Stimulated activated CD8-positive, alpha-beta memory T cell treated with anti-CD3 and anti-CD28 coated beads, Interleukin-4, amount 100 ng/mL, for 4 hours (primary cell): ENCODE measurements at places on chromosomes 12 and 14.

DNA sequence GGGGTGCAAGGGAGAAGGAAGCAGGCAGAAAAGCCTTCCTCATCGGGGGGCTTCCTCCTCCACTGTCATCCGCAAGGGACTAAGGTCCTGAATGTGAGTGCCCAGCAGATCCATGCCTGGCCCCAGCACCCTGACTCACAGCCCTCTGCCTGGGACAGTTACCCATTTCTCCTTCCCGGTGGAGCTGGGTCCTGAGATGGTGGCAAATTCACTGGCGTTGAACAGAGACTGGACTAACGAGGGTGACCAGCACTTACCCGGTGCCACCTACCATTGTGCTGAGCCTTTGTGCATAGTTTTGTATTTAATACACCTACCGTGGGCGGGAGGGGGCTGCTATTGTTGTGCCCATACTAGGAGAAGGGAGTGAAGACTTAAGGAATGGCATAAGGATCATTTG, 30.9 kb upstream of the PLEKHG6 start:
- no peak for DNase-seq

DNA sequence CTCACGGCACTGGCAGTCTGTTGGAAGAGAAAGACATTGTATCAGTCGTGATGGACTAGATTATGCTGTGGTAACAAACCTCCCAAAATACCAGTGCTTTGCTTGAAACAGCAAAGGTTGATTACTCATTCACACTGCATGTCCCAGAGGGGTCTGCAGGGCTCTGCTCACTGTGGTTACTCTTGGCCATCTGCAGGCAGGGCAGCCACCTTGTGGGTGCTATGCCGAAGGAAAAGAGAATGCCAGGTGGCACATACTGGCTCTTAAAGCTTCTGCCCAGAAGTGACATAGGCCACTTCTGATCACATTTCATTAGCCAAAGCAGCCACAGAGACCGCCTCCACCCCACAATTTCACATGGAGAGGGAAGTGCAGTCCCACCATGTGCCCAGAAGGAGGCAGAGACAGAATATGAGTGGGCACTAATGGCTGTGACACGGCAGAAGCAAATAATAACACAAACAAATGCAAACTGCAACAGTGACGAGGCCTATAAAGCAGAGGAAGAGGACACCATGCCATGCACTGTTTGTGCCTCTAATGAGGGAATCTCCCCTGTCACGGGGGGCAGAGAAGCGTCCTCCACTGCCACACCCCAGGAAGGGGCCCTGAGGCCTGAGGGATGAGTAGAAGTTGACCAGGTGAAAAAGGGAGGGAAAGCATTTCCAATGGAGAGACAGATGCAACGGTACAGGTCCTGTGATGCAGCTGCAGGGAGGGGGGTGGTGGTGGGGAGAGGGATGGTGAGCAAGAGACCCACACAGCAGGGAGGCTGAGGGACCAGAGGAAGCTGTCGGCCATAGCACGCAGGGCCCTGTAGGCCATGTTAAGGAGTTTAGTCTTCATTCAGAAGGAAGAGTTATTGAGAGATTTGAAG, 51.7 kb upstream of the KICS2 start:
- no peak for DNase-seq

DNA sequence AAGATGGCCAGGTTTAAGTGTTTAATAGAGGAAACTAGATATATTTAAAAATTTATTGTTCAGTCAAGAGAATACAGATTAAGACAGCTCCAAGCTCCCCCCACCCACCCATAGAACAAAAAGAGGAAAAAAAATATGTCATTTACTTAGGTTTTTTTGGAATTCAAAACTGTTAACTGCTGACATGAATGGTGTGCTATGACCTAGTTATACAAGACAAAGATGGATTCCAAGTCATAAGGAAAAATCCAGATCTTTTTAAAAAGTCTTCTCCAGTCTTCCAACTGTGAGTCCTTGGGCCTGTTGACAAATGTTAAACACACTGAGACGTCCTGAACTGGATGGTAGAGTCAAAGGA, 1.3 kb upstream of the SETD1B start:
- no peak for DNase-seq

GRCh38 chr12:63353559-63353958, 202.6 kb upstream of the AVPR1A start:
- no peak for DNase-seq

- DNase-seq = no peak
Measured at GRCh38 chr14:26444822-26445221, 153.0 kb downstream of the NOVA1 start.

DNA sequence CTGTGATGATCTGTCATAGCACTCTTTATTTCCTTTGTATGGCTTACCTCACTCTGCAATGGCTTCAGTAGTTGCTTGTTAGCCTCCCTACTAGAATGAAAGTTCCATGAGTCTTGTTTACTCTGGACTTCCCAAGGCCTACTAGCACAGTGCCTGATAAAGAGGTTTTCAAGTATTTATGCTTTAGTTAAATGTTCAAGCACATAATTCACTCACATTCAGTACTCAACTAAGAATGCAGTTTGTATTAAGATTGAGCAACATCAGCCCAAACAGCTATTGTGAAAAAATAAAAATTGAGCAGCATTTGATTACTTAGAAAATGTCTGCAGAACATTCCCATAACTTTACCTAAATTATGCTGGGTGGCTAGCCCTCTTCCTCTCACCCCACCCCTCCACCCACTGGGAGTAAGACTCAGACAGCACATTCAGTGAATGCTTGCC, 158.9 kb upstream of the AMIGO2 start:
- DNase-seq = no peak

GRCh38 chr12:103680591-103681141, 93.6 kb downstream of the STAB2 start:
- no peak for DNase-seq

- no peak for DNase-seq
Measured at GRCh38 chr12:17110316-17110715, 504.4 kb upstream of the LMO3 start.

GRCh38 chr12:92987362-92987761, 58.3 kb upstream of the EEA1 start:
- no peak for DNase-seq

DNA sequence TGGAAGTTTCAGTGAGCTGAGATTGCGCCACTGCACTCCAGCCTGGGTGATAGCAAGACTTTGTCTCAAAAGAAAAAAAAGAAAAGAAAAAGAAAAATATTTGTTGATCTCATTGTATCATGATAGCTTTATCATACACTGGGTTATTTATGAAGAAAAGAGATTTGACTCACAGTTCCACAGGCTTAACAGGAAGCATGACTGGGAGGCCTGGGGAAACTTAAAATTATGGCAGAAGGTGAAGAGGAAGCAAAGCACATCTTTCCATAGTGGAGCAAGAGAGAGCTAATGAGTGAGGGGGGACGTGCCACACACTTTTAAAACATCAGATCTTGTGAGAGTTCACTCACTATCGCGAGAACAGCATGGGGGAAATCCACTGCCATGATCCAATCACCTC, 72.7 kb upstream of the FUT8 start:
- no peak for DNase-seq

DNA sequence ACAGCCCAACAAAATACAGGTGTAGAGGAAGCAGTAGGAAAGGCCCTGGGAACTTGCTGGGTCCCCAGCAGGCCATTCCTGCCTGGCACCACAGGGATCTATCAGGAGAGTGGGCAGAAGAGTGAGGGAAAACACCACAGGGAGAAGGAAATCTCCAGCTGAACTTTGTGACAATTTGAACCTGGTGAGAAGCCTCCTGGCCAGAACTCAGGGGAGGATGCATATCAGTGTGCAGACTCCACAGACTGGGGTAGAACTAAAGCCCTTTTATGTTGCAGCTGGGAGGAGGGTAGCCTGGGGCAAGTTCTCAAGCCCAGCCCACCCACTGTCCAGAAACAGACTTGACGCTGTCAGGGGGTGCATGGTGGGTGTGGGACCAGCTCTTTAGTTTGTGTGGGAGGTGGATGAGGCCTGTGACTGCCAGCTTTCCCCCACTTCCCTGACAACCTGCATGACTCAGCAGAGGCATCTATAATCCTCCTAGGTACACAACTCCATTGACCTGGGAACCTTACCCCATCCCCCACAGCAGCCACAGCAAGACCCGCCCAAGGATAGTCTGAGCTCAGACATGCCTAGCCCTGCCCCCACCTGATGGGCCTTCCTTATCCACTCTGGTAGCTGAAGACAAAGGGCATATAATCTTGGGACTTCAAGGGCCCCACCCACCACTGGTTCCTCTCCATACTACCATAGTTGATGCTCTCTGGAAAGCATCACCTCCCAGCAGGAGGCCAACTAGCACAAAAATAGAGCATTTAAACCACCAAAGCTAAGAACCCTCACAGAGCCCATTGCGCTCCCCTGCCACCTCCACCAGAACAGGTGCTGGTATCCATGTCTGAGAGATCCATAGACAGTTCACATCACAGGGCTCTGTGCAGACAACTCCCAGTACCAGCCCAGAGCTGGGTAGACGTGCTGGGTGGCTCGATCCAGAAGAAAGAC, 28.9 kb downstream of the PNN start:
- no peak for DNase-seq

DNA sequence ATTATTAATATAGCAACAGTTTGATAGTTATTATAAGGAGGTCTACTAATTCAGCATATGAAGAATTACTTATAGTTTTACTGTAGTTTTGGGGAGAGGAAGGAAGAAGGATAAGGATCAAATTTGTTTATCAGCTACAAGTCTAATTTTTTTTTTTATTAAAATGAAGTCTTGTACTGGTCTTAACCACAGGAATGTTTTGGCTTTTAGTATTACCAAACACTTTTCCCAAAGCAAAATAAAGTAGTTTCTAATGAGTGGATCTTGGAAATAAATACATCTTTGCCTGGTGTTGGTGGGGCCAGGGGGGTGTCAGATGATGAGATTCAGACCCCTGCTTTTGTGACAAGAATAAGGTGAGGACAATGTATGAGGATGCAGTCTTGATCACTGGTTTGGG, 57.2 kb upstream of the ZDHHC17 start:
- DNase-seq = no peak

GRCh38 chr12:76030341-76031080, 1.1 kb downstream of the PHLDA1 start:
- DNase-seq = peak; percentile 20

GRCh38 chr14:25887251-25887878, 710.5 kb downstream of the NOVA1 start:
- no peak for DNase-seq

GRCh38 chr12:123532019-123532418, 1.5 kb downstream of the RILPL1 start:
- no peak for DNase-seq

GRCh38 chr12:42892702-42893551, 303.4 kb upstream of the PRICKLE1 start:
- no peak for DNase-seq

- DNase-seq = no peak
Measured at GRCh38 chr14:87628129-87628528, 364.9 kb downstream of the GALC start.

- DNase-seq = no peak
Measured at GRCh38 chr12:116783525-116784237, 45.6 kb downstream of the RNFT2 start.

GRCh38 chr12:93315907-93316622, 61.7 kb upstream of the NUDT4 start:
- DNase-seq = no peak

DNA sequence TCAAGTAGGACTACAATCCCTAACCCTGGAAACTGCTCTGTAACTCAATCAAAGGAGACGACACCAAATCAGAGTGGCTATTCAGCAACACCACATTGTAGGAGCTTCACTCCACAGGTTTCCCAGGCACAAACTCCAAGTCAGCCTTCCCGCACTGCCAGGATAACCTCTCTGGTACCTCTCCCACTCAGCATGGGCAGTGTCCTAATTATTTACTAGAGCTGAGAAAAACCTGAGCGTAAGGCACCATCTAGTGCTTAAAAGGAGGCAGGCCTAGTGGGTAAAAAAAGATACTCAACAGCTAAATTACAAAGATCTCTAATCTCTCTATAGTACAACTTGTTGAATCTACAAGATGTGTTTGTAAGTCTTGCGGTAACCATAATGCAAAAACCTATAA, 36.1 kb downstream of the PARP11 start:
- DNase-seq = no peak
